Central memory CD8-positive, alpha-beta T cell (primary cell): ENCODE measurements at places on chromosomes 11 and 22.

- DNase-seq = no peak
Observed at GRCh38 chr11:10990160-10990559, 132.3 kb upstream of the ZBED5 start.

- no peak for DNase-seq
Observed at GRCh38 chr22:50283821-50284220, 13.6 kb upstream of the MAPK11 start.

DNA sequence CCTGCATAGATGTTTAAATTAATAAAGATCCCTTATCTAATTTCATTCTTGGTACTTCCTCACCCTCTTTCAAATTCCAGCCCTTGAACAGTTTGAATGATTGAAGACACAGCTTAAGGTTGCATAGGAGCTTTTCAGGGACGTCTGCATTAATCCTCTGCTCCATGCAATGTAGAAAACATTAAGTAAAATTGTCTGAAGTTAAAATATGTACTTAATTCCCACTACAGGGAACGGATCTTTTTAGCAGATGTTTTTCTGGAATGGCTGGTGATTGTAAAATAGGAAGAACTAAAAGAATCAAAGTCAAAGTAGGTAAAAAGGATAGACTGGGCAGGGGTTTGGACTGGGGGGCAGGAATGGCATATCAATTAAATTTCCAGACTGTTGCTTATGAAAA lies 58.9 kb downstream of the ABTB2 start:
- DNase-seq = no peak

- no peak for DNase-seq
Observed at GRCh38 chr11:74278721-74279161, 32.7 kb downstream of the P4HA3 start.

GRCh38 chr11:26994631-26995095 lies 751 bp downstream of the FIBIN start:
- no peak for DNase-seq

GRCh38 chr11:86980086-86980796 lies 25.0 kb upstream of the FZD4 start:
- DNase-seq = no peak

DNA sequence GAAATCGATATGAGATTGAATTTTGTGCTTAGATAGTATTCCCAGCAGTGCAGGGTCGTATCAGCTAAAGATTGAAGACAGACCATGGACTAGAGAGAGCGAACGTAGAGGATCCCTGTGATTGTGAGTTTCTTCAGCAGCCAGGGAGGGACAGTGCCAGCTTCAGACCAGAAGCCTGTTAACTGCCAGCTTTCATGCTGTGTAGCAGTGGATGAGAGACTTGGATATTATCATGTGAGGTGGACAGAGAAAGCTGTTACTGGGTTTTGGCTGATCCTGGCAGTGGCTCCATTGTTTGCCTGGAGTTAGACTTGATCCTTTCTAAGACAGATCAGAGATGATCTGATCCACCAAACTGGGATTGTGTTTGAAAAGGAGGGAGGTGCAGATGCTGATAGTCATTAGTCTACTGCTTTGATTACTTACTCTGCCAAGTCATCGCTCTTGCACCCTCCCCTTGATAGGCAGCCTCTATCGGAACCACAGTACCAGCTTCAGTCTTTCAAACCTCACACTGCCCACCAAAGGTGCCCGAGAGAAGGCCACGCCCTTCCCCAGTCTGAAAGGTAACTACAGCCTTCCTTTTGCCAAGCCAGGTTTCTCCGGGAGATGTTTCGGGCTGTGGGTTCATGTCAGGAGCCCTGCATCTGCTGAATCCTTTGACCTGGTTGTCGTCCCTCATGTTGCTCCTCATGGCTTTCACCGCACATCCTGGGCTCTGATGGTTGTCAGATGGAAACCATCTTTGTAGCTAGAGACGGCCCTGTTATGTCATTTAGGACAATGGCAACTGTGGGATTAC lies 16.2 kb downstream of the MADD start:
- DNase-seq = no peak

DNA sequence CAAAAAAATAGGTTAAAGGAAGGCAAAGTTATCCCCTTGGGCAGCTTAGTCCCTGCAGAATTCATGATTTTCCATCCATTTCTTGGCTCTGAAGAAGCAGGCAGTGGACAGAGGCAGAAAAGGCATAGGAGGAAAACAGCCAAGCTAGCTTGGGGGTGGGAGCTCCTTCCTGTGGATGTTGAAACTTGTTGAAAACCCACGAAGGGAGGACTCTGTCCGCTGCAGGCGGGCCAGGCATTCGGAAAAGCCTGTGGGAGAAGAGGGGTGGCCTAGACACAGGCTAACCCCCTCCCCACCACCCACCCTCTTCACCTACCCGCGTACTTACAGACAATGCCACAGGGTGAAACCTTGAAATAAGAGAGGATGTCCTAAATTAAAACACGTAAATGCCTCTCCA lies 72.1 kb downstream of the C22orf31 start:
- no peak for DNase-seq

GRCh38 chr11:34600339-34601084 lies 20.4 kb upstream of the EHF start:
- DNase-seq = no peak

GRCh38 chr11:126407101-126407521 lies 51.6 kb downstream of the ST3GAL4 start:
- DNase-seq = no peak

DNA sequence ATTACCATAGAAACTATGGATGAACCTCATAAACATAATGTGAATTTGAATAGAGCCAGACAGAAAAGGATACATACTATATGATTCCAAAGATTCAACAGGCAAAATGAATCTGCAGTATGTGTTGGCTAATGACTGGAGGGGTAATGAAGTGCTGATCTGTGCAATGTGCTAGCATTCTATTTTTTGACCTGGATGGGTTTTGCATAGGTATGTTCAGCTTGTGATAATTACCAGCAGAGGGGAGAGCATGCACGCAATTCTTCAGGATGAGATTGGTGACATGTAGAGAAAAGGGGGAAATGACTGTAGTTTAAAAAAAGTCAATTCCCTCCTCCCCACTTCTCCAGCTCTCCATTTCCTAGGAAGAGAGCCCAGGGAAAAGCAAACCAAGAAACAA lies 618 bp upstream of the CCDC81 start:
- no peak for DNase-seq

DNA sequence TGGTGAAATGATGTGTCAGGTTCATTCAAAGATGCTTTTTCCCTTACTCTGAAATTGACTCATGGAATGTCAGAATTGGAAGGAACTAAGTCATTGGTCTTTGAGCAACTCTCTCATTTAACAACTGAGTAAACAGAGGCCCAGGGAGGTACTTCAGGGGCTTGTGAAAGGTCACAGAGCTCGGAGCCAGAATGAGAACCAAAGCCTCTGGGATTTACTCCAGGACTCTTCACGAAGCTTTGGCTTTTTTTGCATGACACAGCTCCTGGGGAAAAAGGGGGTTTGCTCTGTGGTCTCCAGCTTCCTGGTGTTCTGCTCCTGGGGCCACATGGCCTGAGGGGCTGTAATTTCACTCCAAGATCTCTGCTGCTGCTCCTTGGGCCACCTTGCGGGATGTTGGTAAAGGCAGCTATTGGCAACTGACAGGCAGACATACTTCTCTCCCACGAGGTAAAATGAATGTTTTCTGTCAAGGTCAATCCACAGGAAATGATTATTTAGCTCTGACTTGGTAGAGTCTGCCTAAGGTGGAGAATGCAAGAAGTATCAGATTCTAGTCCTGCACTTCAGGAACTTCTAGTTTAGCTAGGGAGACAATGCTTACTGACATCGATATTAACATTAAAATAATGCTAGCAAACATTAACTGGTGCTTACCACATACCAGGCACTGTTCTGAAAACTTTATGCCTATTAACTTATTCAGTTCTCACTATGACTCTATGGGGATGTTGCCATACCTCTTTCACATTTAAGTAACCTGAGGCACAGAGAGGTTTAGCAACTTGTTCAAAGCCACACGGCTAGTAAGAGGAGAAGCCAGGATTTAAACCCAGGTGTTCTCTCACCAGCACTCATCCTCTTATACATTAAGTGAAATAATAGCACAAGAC lies 16.1 kb downstream of the PKNOX2 start:
- no peak for DNase-seq

- DNase-seq = no peak
Observed at GRCh38 chr11:119531056-119531455, 108.1 kb upstream of the THY1 start.
